ENCODE measurements at places on chromosomes 5 and 9.

GRCh38 chr5:104942735-104943134 lies 1380.1 kb upstream of the NUDT12 start:
- DNase-seq, result no peak

GRCh38 chr9:129273136-129273895 lies 95.3 kb upstream of the IER5L start:
- no peak for DNase-seq

- DNase-seq, result no peak
Measured at GRCh38 chr9:131319486-131319885, 30.0 kb downstream of the PLPP7 start.

GRCh38 chr5:178236679-178237078 lies 4.1 kb upstream of the PHYKPL start:
- DNase-seq, result no peak

DNA sequence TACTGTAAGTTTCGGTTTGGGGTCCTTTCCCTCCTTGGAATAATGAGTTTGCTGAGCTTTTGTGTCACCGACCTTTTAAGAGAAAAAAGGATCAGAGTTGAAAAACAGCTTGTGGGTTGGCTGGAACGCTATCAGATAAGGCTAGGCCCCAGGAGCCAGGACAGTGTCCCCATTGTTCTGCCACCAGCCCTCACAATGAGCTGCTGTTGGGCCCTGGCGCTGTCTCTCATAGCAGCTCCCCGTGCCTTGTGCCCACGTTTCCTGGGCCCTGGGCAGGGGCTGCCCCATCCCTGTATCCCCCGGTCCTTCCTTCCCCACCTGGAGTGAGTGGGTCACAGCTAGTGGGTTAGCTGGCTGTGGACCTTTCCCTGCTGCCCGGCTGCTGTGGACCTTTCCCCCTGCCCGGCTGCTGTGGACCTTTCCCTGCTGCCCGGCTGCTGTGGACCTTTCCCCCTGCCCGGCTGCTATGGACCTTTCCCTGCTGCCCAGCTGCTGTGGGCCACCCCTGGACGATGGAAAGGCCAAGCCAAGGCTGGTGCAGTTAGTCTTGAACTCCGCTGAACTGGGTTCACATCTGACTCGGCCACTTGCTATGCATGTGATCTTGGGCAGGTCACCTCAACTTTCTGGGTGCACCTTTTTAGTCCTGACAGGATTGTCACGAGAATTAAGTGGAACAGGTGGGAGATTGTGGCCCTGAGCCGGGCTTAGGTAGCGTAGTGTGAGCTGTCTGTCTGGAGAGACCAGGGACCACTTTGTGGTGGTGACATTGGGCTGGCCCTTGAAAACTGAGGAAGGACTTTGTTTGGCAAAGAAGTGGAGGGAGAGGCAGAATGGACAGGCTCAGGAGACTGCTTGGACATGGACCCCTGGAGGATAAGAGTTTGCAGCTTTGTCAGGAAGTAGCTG lies 99.5 kb downstream of the DAB2IP start:
- DNase-seq, result no peak
